ENCODE measurements at places on chromosomes 12 and 14.

- H3K27ac ChIP-seq, result no peak overlapping the region
- no peaks in the 10 kb centered on the region for H3K27me3 ChIP-seq
- peaks cover 10% of the 10 kb centered on the region for H3K36me3 ChIP-seq
- no peaks in the 10 kb centered on the region for H3K4me1 ChIP-seq
- no peak overlapping the region for H3K4me3 ChIP-seq
These were observed 8.3 kb downstream of the RESF1 start for GRCh38 chr12:31967539-31967938.

DNA sequence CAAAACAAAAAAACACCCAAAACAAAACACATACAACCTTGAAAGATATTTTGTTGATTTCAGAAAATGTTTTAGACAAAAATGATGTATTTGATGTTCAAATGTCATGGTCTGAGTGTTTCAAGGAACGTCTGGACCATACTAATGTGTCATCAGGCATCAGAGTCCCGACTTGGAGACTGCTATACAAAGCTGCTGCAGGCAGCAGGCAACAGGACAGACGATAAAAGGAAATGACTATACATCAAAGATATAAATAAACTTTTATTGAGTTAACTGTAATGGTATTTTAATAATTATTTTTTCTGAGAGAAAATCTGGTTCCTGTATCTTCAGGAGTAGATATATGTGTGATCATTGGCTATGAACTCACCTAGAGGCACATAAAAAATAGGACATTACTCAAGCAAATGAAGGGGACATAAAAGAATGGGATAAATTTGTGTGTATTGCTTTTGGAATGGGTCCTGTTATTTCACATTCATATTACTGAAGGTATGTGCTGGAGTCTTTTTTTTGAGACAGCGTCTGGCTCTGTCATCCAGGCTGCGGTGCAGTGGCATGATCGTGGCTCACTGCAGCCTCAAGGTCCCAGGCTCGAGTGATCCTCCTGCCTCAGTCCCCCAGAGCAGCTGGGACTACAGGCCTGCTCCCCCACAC lies 87.3 kb upstream of the HECTD1 start:
- no peaks in the 10 kb centered on the region for H3K27me3 ChIP-seq
- peaks cover 43% of the 10 kb centered on the region for H3K36me3 ChIP-seq
- H3K4me1 ChIP-seq, result peaks cover 4% of the 10 kb centered on the region
- no peak overlapping the region for H3K27ac ChIP-seq

DNA sequence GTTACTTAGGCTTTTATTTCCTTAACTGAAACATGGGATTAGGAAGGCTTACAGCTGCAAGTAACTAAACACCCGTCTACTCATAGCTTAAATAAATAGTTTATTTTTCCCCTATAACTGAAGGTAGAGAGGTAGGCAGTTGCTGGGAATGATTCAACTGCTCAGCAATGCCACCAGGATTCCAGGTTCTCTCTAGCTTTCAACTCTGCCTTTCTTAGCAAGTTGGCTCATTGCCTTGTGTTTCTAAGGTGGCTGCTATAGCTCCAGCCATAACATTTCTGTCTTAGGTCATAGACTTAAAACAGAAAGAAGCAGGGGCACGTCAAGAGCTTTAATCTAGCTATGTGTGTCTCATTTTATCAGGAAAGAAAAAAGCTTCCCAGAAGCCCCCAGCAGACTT lies 103.7 kb upstream of the MDM1 start:
- no peaks in the 10 kb centered on the region for H3K27me3 ChIP-seq
- no peak overlapping the region for H3K4me3 ChIP-seq
- H3K27ac ChIP-seq, result no peak overlapping the region
- DNase-seq, result no peak

- H3K27me3 ChIP-seq, result no peaks in the 10 kb centered on the region
- H3K4me3 ChIP-seq, result peak overlapping the region; percentile 14
- H3K4me1 ChIP-seq, result peaks cover 34% of the 10 kb centered on the region
These were observed 52.9 kb downstream of the PHLDA1 start for GRCh38 chr12:75978677-75979076.

DNA sequence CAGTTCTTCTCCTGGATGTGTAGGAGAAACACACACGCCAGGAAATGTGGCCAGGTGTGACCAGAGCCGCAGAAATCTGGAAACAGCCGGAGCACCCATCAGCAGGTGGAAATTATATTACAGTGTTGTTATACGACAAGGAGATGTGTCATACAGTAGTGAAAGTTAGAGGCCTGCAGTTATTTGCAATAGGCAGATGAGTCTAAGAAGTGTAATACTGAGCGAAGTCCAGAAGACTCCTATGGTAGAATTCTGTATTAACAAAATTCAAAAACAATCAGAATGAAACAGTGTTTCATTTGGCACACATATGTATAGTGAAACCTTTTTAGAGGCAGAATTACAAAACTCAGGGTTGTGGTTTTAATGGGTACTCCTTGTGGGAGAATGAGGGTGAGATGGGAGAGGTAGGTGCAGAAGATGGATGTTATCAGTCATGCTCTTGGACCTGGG lies 39.3 kb upstream of the AMN start:
- 0 out of 2 replicates have a peak, but pooled peaks cover 3% of the 10 kb centered on the region for H3K36me3 ChIP-seq
- no peak for DNase-seq
- H3K27ac ChIP-seq, result no peak overlapping the region
- no peak overlapping the region for H3K4me3 ChIP-seq
- no peaks in the 10 kb centered on the region for H3K4me1 ChIP-seq

DNA sequence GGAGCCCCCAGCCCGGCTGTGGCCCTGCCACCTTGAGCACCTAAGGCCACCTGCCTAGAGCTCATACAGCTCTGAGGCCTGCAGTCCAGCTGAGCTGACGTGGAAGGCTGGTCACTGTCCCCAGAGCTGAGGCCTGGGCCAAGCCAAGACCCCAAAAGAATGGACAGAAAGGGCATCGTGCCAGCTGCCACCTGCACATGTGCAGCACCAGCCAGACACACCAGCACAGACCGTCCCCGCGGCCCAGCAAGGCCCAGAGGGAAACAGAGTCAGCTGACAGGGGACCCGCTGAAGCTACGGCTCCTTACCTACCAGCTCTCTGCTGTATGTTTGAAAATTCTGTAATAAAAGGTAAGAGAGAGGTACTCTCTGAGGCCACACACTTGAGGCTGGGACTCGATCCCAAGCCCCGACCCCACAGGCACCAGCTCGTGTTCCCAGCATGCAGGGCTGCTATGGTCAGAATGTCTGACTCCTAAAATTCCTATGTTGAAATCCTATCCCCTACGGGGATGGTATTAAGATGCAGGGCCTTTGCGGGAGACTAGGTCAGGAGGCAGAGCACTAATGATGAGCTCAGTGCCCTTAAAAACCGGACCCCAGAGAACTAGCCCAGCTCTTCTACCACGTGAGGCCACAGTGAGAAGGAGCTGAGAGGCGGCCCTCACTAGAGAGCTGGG lies 25.4 kb downstream of the BRF1 start:
- no peaks in the 10 kb centered on the region for H3K27me3 ChIP-seq
- no peak overlapping the region for H3K4me3 ChIP-seq
- no peak overlapping the region for H3K27ac ChIP-seq
- H3K36me3 ChIP-seq, result no peaks in the 10 kb centered on the region
- peak; percentile 69 for DNase-seq
